T-helper 1 cell (primary cell): ENCODE measurements at places on chromosomes 11 and 22.
A peak's percentile ranks its signal among the peaks of the same experiment; 100 is the strongest.

GRCh38 chr11:74769055-74769707, 20.5 kb downstream of the RNF169 start:
- DNase-seq = no peak

DNA sequence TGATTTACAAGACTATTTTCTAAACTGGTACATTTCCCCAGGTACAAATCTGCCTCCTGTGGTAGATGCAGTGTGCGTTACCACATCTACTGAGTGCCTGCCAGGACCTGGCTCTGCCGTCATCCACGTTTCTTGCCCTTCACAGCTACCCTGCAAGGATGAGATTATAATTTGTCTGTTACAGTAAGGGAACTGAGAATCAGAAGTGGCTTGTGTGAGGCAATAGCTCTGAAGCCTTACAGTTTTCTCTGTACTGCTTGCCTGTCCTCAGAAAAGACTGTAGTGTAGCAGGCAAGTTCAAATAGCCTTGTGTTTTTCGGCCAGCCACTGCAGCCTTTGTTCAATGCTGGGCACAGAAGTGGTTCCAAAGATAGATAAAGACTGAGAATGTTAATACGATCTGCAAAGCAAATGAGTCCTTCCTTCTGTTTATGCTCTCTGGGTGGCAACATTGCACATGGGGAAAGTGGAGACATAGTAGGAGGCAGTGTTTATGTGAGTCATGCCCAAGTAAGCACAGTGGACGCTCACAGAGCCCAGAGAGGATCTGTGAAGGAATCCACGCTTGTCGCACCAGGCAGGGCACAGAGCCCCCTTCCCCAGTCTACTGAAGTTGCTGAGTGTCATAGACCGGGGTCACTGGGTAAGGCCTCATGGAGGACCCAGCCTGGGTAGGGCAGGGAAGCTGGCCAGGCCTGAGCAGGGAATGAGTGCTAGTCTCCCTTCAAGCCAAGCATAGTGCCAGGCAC, 49.1 kb downstream of the MICAL2 start:
- DNase-seq = no peak

GRCh38 chr22:28978158-28978557, 83.5 kb downstream of the C22orf31 start:
- no peak for DNase-seq

DNA sequence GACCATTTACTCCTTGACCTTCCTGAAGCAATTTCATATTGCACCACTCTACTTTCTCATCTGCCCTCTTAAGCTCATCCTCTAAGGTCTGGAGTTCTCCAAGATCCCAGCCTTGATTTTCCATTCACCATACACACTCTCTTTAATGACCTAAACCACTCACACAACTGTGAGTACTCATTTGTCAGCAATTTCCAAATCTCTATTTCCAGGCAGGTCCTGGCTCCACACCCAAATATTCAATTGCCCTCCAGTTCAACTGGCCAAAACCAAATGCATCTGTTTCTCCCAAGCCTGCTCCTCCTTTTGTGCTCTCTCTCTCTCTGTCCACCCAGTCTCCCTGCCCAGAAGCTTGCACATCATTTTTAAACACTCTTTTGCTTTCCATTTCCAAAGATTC, 39.6 kb downstream of the NEU3 start:
- DNase-seq = no peak

GRCh38 chr11:79939111-79939510, 498.3 kb upstream of the TENM4 start:
- no peak for DNase-seq

- no peak for DNase-seq
Measured at GRCh38 chr11:93903989-93904388, 53.6 kb upstream of the VSTM5 start.

DNA sequence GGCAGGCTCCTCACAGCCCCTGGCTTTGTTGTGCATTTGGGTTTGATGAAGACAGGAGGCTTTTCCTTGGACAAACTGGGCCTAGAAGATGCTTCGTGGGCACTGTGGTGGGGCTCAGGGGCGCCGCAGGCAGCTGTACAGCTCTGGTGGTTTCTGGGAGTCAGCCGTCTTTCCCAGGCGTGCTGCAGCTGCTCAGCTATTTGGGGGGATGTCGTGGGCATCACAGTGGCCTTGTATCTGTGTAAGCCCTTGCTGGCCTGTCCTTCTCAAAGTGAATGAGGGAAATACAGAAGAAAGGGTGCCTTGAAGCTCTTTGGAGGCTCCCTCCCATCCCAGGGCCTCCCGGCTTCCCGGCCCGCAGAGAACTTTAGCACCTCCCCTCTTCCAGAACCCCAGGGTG, 89.5 kb downstream of the TBC1D22A start:
- DNase-seq = no peak

GRCh38 chr11:32326522-32326921, 108.8 kb downstream of the WT1 start:
- DNase-seq = no peak

GRCh38 chr11:63564056-63564774, 1.0 kb upstream of the PLAAT2 start:
- DNase-seq = no peak

DNA sequence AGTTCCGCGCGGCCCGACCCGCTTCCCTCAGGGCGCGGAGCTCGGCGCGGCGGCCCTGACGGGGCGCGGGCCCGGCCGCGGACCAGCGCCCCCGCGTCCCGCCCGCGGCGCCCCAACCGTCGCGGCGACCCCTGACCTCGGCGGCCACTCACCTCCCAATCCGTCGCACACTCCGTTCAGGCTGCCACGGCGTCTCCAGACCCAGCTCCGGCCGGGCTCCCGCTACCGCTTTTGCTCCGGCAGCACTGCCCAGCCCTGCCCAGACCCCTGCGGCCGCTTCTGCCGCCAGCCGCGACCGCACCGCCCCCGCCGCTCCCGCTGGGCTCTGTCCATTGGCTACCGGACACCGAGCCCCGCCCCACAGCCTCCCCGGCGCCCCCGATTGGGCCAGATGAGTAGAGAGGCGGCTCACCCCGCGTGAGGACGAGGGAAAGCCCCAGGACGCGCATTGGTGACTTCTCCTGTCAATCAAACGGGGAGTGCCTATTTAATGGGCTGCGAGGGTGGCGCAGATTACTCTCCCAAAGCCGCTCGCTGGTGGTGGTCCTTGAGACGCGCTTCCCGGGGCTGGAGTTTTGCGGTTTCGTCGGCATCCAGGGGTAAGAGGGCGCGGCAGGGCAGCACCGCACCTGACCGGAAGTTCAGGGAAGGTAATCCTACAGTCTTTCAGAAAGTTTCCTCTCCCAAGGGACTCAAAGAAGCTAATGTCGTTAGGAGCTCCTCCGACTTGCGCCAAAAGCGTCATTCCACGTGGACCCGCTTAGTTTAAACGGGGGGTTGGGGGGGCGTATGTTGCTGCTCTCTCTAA, at the start of gene PACSIN2:
TSS of gene PACSIN2 (minus strand) at position 281 of the 808 bp plus-strand sequence. CDS start 103,069 bp downstream, outside the sequence.
- peak; percentile 97 for DNase-seq

GRCh38 chr11:1659506-1659905, 29.9 kb downstream of the KRTAP5-5 start:
- no peak for DNase-seq

GRCh38 chr11:117426941-117427340, 99.3 kb downstream of the CEP164 start:
- no peak for DNase-seq

DNA sequence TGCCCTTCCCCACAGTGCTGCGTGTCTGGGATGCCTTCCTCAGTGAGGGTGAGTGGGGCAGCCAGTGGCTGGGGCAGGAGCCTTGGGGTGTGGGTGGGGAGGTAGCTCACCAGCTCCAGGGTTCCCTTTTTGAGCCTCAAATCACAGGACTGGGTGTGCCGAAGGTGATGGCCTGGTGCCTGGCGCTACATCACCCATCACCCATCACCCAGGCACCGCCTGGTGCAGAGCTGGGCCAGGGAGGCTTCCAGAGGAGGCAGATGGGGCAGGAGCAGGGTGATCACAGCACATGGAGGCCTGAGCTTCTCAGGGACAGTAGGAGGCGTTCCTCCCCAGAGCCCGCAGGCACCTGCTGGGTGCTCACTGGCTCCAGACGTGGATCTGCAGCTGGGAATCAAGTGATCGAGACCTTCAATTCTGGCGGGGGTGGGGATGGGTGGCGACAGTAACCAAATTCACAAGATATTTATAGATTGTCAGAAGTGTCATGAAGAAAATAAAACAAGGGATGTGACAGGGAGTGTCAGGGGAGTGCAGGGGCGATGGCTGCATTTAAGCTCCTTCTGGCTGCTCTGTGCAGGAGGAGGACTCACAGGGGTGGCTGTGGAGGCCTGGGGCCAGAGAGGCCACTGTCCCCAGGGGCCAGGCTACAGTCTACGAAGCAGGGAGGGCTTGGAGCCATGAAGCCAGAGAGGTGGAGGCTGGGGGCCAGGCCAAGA, 3.2 kb downstream of the TBC1D10C start:
- DNase-seq = no peak

DNA sequence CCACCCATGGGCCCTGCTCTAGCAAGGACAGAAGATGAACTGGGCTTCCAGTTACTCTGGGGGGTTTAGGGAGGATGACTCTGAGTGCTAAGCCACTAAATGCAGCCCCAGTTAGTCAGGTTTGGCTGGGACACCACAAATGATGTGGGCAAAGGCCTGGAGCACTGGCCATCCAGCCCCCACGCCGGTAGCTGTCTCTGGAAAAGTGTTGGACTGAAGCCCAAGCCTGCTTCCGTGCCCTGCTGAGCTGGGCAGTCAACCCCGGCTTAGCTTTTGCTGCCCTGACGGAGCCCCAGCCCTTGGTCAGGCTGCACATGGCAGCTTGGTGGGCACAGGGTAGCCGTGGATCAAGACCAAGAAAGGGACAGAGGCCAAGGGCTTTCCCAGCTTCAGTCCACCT, 5.7 kb upstream of the GSTP1 start:
- DNase-seq = no peak
